ENCODE measurements at places on chromosomes 1 and 21.
A peak's percentile ranks its signal among the peaks of the same experiment; 100 is the strongest.

DNA sequence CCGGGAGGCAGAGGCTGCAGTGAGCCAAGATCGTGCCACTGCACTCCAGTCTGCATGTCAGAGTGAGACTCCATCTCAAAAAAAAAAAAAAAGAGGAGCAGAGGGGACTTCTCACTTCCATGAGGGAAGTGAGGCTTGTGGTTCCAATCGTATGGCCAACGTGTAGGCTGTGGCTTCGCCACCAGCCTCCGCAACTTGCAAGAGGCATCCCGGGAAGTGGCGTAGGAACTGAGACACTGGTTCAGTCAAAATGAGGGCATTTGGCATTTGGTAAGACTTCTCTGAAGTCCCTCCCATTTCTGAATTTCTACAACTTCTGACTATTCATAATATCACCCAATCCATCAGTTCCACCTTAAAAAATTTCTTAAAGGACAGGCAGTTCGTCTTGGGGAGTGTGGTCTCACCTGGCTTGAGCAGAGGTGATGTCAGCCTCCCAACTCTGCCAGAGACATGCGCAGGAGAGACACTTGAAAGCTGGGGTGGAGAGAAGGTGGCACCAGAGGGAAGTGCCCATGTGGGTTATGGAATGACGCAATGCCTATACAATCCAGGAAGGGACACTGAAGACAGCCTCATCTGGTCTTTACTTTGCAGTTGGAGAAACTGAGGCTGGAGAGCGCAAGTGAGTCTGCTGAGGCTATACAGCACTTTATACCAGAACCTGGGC is 17.2 kb downstream of the KAZN start:
- no peak for DNase-seq

DNA sequence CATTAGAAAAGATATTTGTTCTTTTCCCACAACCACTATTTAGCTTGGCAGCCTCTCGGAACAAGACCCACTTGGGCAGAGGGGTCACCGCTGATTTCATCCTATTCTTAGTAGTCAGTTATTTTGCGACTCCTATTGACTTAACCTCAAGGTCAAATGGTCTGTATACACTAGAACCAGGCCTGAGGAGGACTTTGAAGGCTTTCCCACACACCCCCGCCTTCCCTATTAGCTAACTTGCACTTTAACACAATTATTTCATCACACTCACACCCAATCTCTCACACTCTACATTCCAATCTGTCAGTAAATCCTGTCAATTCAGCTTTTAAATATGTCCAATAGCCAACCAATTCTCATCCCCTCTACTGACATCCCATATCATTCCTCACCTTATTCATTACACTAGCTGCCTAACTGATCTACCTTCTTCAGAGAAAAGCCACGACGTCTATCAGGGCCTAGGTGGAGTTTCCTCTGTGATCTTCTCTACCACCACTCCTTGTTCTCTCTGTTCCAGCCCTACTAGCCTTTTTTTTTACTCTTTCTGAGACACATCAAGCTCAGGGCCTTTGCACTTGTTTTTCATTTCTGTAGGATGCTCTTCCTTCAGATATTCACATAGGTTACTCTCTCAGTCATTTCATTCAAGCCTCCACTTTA is 1.0 kb upstream of the NIBAN1 start:
- no peak for DNase-seq

DNA sequence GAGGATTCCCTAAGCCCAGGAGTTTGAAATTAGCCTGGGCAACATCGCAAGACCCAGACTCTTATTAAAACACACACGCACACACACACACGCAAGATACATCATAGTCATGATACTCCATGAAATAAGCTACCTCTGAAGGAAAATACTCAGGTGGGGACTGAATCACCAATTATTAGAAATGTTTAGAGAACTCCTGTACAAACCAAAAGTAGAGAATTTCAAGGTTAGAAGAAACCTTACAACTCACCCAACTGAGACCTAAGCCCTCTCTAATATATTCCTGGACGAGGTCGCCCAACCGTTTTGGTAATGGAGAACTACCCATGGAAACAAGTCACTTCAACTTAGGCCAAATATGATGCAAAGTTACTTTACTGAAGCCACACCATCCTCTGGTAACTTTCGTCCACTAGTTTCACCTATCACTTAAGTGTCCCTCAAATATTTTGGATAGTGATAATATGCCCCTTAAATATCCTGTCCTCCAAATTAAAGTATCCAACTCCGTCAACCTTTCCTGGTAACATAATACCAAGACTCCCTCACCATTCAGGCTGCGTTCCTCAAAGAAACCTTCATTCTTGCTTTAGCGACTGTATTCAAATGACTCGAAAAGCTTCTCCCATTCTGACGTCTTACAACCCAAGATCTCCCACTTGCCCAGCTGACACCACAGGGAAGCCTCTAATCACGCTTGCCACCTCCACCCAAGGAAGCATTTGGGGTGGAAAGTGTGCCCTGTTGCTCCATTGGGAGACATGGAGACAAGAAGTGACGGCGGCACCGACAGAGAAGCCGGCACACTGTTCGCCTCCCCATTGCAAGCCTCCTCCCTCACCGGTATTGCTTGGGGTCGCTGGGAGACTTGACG is 856 bp downstream of the NRDC start:
- DNase-seq = peak; percentile 45

- DNase-seq = peak; percentile 49
Observed at GRCh38 chr1:67880056-67880601, 46.9 kb upstream of the GNG12 start.

- peak; percentile 36 for DNase-seq
Observed at GRCh38 chr1:30788580-30789387, 31.2 kb upstream of the LAPTM5 start.

GRCh38 chr1:224373008-224373590 is 16.4 kb downstream of the CNIH4 start:
- DNase-seq = no peak

DNA sequence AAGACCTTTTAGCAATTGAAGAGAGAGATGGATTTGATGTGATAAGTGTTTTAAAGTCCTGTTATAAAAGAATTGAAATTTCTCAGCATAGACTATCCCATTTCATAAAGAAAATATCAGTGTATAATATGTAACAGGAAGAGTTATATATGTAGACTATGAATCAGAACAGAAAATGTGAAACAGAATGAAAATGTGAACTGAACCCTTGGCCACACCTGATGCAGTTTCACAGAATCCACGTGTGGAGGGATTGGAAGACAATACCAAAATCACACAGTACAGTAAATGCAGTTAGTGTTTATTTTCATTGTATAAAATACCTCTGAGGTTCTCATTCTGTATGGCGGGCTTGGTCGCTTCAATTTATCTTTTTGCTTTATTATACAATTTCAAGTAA is 9.9 kb upstream of the SLAMF1 start:
- DNase-seq = no peak

- no peak for DNase-seq
Observed at GRCh38 chr1:89064632-89065031, 376 bp downstream of the GBP1 start.

DNA sequence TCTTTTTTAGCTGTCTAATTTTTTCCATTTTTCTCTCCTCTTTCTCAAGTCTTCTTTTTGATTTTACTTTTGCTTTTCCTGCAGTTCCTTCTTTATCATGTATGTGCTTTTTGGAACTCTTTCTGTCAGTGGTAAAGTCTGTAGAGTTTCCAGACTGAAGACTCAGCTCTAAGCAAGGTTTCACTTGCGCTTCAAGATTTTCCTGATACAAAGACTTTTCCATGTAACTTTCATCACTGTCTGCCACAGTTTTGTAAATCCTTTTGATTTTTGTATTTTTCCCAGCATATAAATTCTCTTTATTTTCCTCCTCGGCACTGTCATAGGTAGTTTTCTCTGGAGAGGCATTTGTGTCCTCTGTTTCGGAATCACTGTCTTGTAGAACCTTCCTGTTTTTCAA is 5.5 kb downstream of the CLSPN start:
- no peak for DNase-seq

DNA sequence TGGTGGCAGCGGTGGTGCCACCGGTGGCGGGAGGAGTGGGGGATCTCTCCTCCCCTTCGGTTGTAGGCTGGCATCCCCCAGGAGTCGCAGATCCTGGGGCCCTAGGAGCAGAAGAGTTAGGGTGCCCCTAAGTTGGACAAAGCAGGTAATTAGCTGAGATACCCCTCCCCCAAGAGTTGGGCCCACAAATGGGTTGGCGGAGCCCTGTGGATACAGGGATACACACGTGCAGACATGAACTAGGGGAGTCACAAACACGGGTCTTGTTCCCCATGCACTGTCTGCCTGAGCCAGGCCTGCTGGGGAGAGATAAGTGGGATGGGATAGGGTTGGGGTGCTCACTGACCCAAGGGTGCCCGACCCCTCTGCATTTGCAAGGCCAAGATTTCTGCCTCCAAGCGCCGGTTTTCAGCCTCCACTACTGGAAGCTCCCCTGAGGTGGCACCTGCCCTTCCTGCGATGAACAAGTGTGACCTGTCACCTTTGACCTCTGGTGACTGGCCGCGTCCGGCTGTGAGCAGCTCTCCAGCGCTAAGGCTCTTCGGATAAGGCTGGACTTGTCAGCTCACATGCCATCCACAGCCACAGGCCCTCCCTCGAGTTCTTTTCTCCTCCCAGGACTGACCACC is 1.8 kb downstream of the CCDC17 start:
- no peak for DNase-seq

DNA sequence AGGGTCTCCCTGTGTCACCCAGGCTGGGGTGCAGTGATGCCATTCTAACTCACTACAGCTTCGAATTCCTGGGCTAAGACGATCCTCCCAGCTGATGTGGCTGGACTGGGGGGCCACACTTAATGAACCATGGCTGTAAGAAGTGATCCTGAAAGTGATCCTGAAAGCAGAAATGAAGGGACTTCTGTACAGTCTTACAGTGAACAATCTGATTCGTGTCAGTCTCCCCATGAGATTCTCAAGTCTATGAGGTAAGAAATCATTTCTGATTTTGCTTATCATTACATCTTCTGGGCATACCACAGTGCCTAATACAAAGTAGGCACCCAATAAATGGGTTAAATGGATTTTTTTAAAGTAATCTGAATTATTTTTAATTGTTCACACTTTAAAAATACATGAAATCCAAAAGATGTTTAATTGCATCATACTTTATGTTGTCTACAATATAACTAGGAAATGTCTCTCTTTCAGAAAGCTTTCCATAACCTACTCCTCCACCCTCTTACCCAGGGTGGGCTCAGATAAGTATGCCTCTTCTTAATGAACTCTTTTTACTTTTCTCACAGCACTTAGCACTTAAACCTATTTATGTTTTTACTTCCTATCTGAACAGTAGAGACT is 21.5 kb downstream of the TUT4 start:
- DNase-seq = no peak

- DNase-seq = peak; percentile 4
Observed at GRCh38 chr21:34613679-34614627, 960 bp downstream of the RCAN1 start.

DNA sequence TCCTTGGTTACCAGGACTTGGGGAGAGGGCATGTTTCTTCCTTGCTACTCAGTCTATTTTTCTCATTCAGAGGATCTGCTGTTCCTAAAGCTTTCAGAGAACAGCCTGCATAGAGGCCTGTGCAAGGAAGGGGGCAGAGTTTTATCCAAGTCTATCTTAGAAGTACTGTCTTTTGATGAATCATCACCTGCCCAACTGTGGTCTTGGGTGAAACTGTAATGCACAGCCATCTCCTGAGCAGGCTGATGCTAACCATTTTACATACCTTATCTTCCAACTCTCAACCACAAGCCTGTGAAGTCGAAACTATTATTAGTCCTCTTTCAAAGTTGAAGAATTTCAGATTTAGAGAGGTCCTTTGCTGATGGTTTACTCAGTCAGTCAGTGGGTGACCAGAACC is 368.0 kb downstream of the HHAT start:
- DNase-seq = no peak

DNA sequence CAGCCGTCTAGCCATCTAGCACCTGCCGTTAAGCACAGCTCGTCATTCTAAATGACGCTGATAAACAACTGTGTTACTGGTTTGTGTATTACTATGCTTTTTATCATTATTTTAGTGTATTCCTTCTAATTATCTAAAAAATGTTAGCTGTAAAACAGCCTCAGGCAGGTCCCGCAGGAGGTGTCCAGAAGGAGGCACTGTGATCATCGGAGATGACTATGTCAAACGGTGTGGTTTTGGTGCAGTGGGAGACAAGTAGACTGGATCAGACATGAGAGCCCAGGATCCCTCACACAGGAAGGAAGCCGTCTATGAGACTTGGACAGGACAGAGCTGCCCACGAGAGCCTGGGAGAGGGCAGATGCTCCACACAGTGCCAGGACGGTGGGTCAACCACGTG is 55.3 kb upstream of the COL6A1 start:
- no peak for DNase-seq

DNA sequence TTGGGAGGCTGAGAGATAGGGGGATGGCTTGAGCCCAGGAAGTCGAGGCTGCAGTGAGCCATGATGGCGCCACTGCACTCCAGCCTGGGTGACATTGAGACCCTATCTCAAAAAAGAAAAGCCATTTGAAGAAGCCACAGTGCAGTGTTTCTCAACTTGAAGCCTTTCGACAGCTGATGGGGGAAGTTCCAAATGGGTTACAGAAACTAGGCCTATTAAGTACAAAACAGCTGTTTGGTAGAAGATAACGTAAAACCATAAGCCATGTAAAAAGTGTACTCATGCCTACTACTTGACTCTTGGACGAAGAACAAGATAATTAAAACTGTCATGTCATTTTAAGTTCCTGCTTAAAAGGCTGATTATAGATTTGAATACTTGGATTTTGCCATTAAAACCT is 16.6 kb downstream of the COPA start:
- DNase-seq = no peak

- peak; percentile 14 for DNase-seq
Observed at GRCh38 chr1:117821382-117821755, 108.1 kb downstream of the GDAP2 start.

- DNase-seq = no peak
Observed at GRCh38 chr21:34006611-34007168, 66.7 kb upstream of the MRPS6 start.

- DNase-seq = no peak
Observed at GRCh38 chr1:6585081-6585722, 5.4 kb downstream of the ZBTB48 start.

GRCh38 chr21:44576025-44576420 is 2.5 kb downstream of the KRTAP10-4 start:
- DNase-seq = no peak

- DNase-seq = peak; percentile 21
Observed at GRCh38 chr1:1433804-1434130, 1.7 kb upstream of the VWA1 start.

All from mammary epithelial cell (primary cell).